Vagina (tissue), 2 donors: ENCODE measurements at places on chromosomes 11 and 22. TPM values are rescaled to one million over a fixed set of nuclear protein-coding genes. Genes with fewer than 3 reads are reported as not detected.
A peak's percentile ranks its signal among the peaks of the same experiment; 100 is the strongest.

DNA sequence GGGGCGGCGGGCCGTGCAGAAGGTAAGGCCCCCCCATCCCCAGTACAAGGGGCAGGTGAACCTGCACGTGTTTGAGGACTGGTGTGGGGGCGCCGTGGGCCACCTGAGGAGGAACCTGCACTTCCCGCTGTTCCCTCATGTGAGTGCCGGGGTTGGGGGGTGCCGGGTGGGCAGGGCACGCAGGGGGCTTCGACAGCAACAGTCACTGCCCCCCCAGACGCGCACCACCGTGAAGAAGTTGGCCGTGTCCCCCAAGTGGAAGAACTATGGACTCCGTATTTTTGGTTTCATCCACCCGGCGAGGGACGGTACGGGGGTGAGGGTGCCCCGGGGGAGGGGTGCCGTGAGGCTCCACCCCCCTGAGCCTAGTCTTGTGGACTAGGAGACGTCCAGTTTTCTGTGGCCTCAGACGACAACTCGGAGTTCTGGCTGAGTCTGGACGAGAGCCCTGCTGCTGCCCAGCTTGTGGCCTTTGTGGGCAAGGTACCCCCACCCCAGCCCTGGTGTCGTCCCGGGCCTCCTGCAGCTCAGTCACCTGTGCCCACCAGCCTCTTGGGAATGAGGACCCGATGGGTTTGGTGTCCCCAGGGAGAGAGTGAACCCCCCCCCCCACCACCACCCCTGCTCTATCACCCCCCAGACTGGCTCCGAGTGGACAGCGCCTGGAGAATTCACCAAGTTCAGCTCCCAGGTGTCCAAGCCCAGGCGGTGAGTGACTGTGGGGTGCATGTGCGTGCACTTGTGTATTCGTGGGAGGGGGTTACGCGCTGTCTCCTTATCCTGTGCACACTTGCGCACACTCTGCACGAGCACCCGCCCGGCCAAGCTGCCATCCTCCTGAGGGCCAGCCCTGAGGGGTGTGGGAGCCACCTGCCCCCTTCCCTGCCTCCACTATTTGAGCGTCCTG, 3.8 kb downstream of the B4GALNT4 start:
- DNase-seq = no peak

DNA sequence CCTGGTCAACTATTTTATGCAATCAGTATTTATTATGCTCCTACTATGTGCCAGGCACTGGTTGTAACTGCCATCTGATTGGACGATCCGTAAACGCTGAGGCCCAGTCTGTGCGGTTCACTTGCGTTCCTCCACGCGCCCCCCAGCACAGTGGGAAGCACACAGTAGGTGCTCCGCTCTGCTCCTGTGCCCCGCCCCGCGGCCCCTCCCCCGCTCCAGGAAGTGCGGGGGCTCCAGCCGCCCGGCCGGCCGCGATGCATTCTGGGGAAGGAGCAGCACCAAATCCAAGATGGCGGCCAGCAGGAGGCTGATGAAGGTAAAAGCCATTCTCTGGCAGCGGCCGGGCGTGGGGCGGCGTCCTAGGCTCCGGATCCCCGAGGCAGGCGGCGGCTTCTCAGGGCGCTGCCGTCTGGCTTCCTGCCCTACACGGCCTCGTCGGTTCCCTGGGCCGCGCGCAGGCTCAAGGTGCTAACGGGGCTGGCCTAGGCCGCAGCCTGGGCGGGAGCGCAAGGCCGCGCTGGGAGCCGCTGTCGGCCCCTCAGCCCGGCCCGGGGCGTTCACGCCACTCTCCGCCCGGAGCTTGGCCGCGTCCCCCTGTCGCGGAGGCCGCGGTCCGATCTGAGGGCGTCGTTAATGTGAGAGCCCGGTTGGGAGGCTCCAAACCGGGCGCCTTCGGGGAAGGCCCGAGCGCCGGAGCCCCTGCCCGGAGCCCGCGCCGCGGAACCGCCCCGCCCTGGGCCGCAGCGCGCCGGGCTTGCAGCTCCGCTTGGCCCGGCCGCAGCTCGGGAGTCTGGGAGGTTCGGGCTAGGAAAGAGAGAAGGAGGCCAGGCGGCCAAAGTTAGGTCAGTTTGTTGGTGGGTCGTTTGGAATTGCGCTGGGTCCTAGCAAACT, at the start of gene UBE2L3:
UBE2L3 (plus strand) TSS at position 259 of the 891 bp plus-strand sequence; CDS start at position 290, 31 bp downstream.
- DNase-seq = no peak

DNA sequence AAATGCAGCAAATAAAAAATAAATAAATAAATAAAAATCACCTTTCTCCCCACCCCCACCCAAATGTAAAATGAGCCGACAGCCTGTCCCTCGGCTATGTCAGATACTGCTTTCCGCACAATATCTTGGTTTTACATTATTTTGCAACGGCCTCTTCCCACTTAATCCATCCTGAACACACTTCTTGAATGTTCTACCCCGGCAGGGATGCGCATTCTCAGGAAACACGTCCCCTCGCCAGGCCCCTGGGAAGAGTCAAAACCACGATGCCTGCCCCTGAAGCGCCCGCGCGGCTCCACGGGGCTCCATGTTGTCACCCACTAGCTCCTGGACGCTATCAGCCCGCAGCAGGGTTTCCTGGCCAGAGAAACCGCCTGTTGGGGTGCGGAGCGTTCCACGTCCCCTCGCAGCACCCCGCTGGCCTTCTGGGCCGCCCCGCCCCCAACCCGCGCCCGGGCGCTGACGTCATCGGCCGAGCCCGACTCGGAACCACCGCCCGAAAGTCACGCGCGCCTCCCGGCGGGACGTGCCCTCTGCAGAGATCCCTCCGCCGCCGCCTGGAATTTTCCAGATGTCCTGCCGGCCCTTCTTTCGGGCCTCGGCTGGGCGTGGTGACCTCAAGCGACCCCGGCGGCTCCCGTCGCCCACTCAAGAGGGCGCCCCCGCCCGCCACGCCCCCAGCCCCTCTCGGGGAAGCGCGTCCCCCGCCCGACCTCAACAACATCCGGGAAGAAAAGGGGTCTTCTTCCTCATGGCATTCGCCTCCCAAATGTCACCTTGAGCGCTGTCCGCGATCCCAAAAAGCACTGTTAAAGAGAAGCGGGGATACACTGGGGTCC, 585 bp upstream of the NEAT1 start:
- peak; percentile 96 for DNase-seq

DNA sequence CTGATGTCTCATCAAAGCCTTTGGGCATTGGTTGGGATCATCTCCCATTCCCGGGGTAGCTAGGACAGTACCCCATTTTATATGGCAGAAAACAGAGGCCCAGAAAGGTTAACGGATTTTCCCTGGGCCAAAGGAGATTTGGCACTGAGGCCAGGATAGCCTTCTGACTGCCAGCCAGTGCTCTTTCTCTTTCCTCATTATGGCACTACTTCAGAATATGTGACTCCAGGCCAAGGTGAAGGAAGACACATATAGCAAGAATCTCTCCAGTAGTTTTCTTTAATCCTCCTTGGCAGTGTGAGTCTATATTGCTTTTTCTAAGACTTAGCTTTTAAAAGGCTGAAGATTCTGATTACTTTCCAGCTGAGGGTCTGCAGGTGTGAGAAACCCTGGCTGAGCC, 94.8 kb upstream of the AMOTL1 start:
- DNase-seq = no peak

- no peak for DNase-seq
Measured at GRCh38 chr11:47524291-47524874, 28.5 kb downstream of the CELF1 start.

GRCh38 chr11:122306831-122307391, 190.9 kb upstream of the BLID start:
- DNase-seq = no peak

GRCh38 chr11:42620796-42621195, 691.0 kb upstream of the API5 start:
- no peak for DNase-seq

GRCh38 chr11:120675171-120675570, 163.6 kb downstream of the GRIK4 start:
- no peak for DNase-seq

GRCh38 chr11:80239217-80239616, 798.4 kb upstream of the TENM4 start:
- no peak for DNase-seq

DNA sequence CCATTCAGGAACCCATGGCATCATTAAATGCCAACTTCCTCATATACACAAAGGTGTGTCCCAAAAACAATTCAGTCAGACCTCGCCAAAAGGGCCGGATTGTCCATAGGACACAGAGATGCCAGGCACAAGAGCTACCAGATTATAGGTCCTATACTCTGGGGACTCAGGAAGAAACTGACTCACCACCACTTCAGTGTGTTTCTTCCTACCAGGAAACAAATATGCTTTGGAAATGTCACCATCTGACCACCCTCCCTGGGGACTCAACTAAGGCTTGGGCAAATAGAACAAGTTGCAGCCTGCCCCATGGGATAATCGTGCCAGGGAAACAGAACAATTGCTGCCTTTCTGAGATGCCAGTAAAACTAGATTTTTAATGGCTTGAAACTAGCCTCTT, 11.7 kb downstream of the POU2AF3 start:
- no peak for DNase-seq

DNA sequence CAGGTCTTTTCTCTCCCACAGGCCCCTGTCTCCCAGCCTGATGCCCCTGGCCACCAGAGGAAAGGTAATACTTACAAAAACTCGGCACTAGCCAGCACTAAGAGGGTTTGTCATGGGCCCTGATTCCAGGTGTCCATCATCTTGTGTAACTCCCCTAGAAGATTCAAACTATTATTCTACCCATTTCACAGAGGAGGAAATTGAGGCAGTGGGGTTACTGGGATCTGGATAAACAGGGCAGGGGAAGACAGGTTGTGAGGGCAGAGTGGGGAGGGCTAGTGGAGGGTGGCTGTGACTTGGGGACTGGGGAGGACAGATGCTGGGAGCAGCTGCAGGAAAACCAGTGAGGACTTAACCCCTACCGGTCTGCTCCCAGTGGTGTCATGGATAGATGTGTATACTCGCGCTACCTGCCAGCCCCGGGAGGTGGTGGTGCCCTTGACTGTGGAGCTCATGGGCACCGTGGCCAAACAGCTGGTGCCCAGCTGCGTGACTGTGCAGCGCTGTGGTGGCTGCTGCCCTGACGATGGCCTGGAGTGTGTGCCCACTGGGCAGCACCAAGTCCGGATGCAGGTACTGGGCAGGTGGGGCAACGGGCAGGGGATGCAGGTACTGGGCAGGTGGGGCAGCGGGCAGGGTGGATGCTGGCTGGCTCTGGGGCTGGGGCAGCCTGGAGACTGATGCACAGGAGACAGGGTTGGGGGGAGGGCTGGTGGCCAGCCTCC, 1.2 kb downstream of the VEGFB start:
- no peak for DNase-seq

GRCh38 chr11:61297746-61298145, 2.6 kb upstream of the VWCE start:
- DNase-seq = peak; percentile 91

DNA sequence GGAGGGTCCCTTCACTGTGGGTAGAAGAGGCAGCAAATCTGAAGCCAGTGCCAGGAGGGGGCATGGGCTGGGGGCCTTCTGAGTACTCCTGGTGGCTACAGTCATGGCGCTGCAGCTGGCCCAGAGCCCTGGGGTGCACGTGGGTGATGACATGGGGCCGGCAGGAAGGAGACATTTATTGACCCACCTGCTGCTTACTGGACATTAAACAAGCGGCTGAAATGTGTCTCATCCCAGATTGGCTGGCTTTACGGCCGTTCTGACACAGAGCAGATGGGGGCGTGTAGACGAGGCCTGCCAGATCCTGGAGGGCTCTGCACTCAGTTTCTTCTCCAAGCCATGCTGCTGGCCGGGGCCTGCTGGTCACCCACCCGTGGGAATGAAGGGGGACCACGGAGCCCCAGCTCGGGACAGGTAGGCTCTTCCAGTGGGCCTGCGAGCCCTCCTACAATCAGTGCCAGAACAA, 906.9 kb downstream of the BRD1 start:
- peak; percentile 52 for DNase-seq

DNA sequence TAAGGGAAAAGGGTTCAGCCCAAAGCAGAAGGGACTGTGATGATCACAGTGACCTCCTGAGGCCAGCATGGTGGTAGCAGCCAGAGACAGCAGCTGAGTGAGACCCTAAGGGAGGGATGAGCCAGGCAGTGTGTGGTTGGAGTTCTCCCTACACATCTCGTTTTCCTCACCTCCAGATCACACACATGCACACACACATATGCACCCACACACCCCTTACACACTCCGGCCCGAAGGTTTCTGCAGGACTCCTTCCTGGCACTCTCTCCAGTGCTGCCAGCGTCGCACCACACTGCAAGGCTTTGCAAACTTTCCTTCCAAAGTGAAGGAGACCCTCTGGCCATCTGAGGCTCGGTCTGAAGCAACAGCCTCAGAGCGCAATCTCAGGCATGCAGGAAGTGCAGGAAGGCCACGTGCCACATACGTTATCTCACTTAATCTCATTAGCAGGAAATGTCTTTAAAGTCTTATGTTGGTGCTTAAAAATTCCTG, 26.9 kb upstream of the TP53I11 start:
- no peak for DNase-seq

- no peak for DNase-seq
Measured at GRCh38 chr11:104891135-104891534, 7.1 kb downstream of the CASP12 start.

GRCh38 chr11:30150425-30150824, 80.4 kb upstream of the FSHB start:
- DNase-seq = no peak

DNA sequence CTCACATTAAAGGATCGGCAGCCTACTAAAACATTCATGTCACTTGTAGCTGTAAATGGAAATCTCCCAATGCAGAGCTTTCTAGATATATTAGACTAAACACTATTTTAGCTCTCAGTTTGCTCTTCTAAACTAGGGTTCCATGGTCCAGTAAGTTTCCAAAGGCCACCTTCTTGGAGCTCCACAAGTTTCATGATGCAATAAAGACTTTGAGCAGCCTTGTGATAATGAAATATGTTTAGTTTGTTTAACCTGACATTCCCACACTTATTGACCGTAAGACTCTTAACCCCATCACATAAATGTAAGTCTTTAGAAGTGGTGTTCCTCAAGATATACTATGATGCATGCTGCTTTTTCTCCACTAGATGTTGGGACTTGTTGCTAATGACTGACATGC, 87.7 kb downstream of the TRIM44 start:
- no peak for DNase-seq

The TRIM6 gene
- 3.9 TPM for total RNA-seq

The GRM5 gene
- not detected for total RNA-seq

The CEP126 gene
- 9.6 TPM for total RNA-seq

The MMP3 gene
- not detected for total RNA-seq

The FOSL1 gene
- 20.9 TPM for total RNA-seq

The CYB5R2 gene
- total RNA-seq = 17.7 TPM
